ENCODE measurements at places on chromosomes 7 and 10.

- DNase-seq = peak; percentile 61
These were observed 46.2 kb downstream of the AOC1 start for GRCh38 chr7:150898475-150899011.

- no peak for DNase-seq
These were observed 10.0 kb downstream of the TLX1 start for GRCh38 chr10:101140950-101141615.

GRCh38 chr7:135980665-135981180 is 3.6 kb upstream of the MTPN start:
- no peak for DNase-seq

DNA sequence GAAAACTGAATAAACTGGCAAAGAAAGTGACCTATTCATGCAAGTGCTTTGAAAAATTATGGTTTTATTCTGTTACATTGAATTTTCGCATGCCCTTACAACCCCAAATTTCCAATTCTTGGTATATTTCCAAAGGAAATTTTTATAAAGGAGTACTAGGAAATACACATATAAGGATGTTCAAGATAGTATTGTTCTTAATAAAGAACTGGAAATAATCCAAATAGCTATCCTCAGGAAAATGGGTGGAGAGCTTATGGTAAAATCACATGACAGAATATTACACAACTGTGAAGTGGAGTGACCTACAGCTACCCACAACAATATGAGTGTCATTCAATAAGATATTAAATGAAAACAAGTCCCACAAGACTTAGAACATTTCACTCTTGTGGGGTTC is 138.9 kb upstream of the BMPER start:
- DNase-seq = no peak

- DNase-seq = no peak
These were observed 220.2 kb downstream of the JAZF1 start for GRCh38 chr7:27960415-27960814.

DNA sequence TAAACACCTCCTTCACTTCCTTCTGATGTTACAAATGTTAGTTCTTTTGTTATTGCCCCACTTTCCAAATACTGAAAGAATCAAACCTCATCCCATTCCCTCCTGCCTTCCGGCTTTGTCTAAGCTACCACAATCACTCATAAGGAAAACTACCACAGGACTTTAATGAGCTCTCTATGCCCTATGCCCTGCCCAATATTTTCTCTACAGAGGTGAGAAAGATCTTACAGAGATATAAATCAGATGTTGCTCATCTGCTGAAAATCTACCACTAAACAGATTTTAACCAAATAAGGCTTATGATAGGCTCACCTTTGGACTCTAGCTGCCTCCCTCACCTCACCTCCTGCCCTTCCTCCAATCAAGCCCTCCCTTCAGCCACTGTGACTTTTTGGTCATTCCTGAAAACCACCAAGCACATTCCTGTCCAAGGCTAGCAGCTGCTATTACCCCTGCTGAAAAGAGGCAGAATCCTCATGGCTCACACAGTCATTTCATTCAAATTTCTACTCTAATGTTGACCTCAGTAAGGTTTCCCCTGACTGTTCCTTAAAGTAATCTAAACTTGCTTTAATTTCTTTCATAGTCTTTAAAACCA is 7.7 kb downstream of the ZNF33B start:
- DNase-seq = no peak

DNA sequence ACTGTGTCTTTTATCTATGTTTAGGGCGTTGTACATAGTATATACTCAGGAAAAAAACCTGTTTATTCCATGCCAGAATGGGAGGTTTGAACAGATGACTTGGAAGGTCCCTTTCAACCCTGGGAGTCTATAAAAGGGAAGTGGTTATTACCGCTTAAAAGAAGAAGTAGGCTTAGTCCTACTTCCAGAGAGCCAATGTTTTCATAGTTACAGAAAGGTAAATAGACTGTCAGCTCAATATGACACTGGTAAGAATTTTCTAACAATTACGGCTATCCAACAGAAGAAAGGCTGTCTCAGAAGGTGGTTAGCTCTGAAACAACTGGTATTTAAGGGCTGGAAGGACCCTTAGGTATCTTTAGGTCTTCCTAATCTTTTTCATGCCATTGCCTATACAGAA is 1.1 kb upstream of the TFAM start:
- no peak for DNase-seq

DNA sequence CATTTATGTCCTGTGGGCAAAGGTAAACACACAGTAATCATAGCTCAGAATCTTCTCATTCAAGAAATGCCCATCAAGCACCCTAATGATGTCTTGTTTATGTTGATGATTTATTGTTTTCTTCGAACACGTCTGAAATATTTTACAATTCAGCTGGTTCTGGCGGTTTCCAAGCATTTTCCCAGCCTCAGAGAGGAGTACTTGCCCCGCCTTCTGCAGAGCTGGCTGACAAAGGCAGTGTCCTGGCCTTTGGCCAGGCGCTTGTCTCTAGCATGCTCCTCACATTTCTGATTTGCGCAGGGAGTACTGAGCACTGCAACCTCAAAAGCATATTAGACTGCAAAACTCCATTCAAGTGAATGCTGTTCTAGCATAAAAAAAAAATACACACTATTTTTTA is 314.2 kb upstream of the GNAI1 start:
- peak; percentile 9 for DNase-seq

DNA sequence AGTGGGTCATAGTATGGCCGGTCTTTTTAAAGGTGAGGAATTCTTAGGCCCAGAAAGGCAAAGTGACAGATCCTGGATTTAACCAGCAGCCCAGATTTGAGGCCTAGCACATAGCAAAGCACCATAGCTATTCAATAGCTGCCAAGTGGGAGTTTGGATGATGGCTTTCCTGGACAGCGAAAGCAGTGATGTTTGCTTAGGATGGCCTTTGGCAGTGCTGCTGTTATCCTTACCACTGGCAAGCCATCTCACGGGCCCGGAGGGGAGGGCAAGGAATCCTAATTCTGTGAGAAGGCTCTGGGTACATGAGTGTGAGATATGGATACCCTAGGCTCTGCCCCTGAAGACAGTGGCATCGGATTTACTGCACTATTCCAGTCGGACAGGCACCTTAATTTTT is 50.4 kb downstream of the TCF7L2 start:
- DNase-seq = no peak

- no peak for DNase-seq
These were observed 129.1 kb downstream of the SND1 start for GRCh38 chr7:127781081-127781480.

DNA sequence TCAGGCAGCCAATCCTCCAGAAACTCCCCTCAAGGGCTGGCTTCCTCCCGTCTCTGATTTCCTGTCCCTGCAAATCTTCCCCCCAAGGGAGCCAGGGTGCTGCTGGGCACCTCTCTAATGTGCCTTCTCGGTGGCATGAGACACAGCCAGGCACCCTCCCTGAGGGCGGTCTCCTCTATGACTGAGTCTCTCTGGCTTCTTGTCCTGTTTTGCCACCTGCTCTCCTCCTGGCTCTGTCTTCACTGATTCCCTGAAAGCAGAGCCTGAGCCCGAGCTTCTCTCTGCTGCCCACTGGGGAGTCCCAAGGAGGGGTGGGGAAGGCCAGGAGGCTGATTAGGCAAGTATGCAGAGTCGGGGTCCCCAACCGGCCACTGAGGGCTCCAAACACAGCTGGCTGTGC is 60.4 kb upstream of the INSIG1 start:
- no peak for DNase-seq

Measured in neuronal stem cell (in vitro differentiated cells).